ENCODE measurements at places on chromosomes 7 and 10.

DNA sequence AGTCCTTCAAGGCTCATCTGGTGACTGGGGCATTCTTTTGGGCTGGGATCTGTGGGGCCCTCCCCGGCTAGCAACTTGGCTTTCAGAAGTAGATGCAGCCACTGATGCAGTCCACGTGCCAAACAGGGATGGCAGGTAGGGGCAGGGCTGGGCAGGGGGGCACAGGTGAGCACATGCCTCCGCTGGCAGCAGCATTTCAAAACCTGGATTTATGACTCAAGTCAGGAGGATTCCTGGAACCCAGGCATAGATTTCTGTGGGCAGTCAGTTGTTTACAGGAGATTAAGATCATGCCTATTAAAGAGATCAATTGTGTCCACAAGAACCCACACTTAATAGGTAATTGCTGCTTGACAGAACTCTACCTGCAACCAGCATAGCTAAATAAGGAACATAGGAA lies 839 bp upstream of the HABP2 start:
- no peak overlapping the region for H3K27ac ChIP-seq
- H3K36me3 ChIP-seq = no peaks in the 10 kb centered on the region
- DNase-seq = no peak
- no peaks in the 10 kb centered on the region for H3K4me1 ChIP-seq
- H3K4me3 ChIP-seq = no peak overlapping the region

DNA sequence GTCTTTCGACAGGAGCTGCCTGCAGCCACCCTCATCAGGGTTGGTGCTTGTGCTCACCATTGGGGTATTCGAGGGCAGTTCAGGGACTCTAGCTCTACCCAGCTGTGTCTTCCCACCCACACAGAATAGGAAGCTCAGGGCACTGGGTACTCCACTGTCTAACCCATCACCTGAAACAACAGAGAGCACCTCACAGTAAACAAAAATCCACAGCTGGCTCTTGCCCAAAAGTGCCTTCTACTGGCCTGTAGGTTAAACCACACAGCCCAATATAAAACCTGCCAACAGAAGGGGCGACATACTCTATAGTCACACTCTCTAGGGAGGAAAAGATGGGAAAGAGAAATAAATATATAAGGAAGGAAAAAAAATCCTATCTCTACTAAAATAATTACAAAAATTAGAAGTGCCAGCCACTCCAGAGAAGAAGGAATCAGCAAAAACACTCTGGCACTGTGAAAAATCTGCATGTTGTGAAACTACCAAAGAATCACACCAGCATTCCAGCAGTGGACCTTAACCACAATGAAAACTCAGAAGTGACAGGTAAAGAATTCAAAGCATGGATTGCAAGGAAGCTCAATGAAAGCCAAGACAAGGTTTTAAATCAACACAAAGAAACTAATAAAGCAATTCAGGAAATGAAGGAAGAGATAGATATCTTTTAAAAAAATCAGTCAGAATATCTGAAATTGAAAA lies 110.0 kb downstream of the HGF start:
- no peaks in the 10 kb centered on the region for H3K36me3 ChIP-seq
- no peaks in the 10 kb centered on the region for H3K27me3 ChIP-seq
- H3K27ac ChIP-seq = no peak overlapping the region
- H3K4me3 ChIP-seq = no peak overlapping the region
- no peaks in the 10 kb centered on the region for H3K4me1 ChIP-seq

- H3K27me3 ChIP-seq = peaks cover 3% of the 10 kb centered on the region
- no peaks in the 10 kb centered on the region for H3K36me3 ChIP-seq
- H3K27ac ChIP-seq = no peak overlapping the region
- no peaks in the 10 kb centered on the region for H3K4me1 ChIP-seq
Measured at GRCh38 chr7:95530881-95531280, 45.1 kb downstream of the ASB4 start.

- no peak for DNase-seq
- no peaks in the 10 kb centered on the region for H3K4me1 ChIP-seq
- H3K27ac ChIP-seq = no peak overlapping the region
- H3K27me3 ChIP-seq = no peaks in the 10 kb centered on the region
- no peak overlapping the region for H3K4me3 ChIP-seq
Measured at GRCh38 chr7:108584211-108584610, 14.5 kb downstream of the DNAJB9 start.

- peaks cover 13% of the 10 kb centered on the region for H3K36me3 ChIP-seq
- no peak for DNase-seq
- peaks cover 2% of the 10 kb centered on the region for H3K27me3 ChIP-seq
- peaks cover 31% of the 10 kb centered on the region for H3K4me1 ChIP-seq
- no peak overlapping the region for H3K27ac ChIP-seq
Measured at GRCh38 chr10:16795410-16796073, 21.7 kb downstream of the RSU1 start.

Data from immature natural killer cell (primary cell).